ENCODE measurements at places on chromosomes 11 and 22.

- DNase-seq, result no peak
Measured at GRCh38 chr11:79249295-79249993, 191.4 kb downstream of the TENM4 start.

DNA sequence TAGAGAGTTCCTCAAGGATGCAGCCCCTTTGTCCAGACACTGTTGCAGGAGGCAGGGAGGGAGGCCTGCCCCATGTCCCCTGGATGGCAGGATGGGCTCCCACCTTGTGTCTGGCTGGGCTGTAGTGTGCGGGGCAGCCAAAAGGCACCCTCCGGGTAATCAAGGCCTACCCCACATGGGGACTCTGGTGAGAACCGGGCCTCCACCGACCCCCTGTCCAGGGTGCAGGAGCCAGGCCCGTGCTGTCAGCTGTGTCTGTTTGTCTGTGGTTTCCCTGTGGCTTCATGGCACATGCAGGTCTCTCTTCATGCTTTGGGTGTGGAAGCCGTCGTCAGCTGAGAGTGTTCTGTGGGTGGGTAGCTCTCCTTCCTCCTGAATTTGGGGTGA lies 1240.9 kb downstream of the BRD1 start:
- no peak for DNase-seq

DNA sequence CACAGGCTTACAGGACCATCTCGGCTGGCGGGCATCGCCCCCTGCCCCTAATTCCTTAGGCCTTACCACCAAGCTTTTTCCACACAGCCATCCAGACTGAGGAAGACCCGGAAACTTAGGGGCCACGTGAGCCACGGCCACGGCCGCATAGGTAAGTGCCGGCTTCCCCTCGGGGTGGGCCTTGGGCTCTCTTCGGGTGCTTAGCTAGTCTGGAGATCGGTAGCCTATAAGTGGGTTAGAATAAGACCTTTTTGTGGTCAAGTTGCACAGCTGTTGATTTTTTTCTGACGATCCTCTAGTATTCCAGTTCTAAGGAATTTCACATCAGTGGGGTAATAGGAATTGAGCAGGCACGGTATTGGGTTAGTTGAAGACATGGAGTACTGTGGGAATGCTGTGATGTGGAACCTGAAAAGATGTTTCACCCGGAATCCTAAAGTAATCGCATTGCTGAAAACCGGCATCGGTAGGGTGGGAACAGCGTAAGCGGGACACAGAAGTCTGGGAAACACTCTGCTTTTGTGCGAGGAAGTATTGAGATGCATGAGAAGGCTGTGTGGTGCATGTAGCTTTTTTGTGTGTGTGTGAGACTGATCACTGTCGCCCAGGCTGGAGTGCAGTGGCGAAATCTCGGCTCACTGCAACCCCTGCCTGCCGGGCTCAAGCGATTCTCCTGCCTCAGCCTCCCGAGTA lies 669 bp downstream of the RPL27A start:
- no peak for DNase-seq

- DNase-seq, result no peak
Measured at GRCh38 chr22:32501836-32502752, 27.5 kb downstream of the FBXO7 start.

GRCh38 chr11:32466279-32466915 lies 31.1 kb upstream of the WT1 start:
- no peak for DNase-seq

DNA sequence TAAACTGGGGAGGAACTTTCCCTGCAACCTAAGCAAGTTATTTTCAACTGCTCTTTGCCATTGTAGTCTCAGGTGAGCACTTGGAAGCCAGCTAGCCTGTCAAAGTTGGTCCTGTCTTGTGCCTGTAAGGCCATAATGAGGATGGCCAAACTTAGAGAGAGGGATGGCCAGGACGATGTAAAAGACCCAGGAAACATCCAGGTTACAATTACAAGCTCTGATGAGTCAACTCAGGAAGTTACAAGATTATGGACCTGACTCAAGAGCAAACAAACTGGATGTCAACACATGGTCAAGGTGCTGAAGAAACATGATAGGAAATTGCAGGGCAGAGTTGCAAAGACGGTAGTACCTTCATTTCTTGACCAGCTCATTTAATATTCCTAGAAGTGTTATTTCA lies 1.6 kb downstream of the GTPBP1 start:
- DNase-seq, result no peak

- DNase-seq, result no peak
Measured at GRCh38 chr22:30753701-30754100, 59.0 kb downstream of the OSBP2 start.

DNA sequence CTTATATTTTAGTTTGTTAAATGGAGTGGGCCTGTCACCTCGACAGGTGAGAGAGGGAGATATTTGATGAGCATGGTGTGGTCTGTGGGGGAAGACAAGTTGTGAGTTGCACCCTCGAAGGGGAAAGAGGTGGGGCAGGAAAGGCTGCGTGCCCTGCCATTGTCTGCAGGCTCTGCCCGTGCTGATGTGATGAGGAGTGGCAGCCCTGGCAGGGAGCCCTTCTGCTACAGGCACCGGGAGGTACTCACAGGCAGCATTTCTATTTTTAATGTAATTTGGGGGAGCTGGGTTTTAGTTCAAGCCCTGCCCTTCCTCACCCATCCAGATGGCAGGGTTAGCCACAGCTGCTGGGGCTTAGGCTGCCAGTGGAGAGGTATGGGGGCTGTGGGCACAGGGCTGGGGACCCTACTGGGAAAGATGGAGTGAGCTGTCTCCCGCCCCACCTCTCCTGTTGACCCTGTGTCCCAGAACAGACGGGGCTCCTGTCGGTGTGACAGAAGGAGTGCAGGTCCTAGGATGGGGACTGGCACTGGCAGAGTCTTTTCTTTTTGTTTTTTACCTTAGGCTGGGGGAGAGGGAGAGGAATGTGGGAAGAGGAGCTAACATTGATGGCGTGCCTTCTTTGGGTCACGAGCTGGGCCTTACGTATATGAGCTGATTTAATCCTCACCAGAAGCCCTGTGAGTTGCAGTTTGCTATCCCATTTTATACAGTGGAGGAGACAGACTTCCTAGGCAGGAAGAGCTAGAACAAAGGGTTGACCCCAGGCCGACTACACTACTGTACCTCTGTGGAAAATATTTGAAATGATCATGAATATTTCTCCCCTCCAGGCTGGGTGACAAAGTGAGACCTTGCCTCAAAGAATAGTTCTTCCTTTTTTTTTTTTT lies 51.6 kb downstream of the CEP164 start:
- DNase-seq, result no peak

- DNase-seq, result no peak
Measured at GRCh38 chr11:126072801-126073594, 10.3 kb upstream of the CDON start.

- no peak for DNase-seq
Measured at GRCh38 chr11:11659567-11660362, 38.0 kb upstream of the GALNT18 start.

- DNase-seq, result no peak
Measured at GRCh38 chr11:35688023-35688422, 25.4 kb downstream of the TRIM44 start.
